Activated CD4-positive, alpha-beta T cell treated with anti-CD3 and anti-CD28 coated beads, Interleukin-2, Interleukin-4, amounts not matched to agents 100 ng/mL and 50 ng/mL, durations not matched to agents 16 hours and 8 hours (primary cell): ENCODE measurements at places on chromosomes 12 and 14.
A peak's percentile ranks its signal among the peaks of the same experiment; 100 is the strongest.

- no peak for DNase-seq
Measured at GRCh38 chr14:76250302-76250701, 98.6 kb downstream of the GPATCH2L start.

- no peak for DNase-seq
Measured at GRCh38 chr12:112573141-112573540, 154.4 kb downstream of the PTPN11 start.

DNA sequence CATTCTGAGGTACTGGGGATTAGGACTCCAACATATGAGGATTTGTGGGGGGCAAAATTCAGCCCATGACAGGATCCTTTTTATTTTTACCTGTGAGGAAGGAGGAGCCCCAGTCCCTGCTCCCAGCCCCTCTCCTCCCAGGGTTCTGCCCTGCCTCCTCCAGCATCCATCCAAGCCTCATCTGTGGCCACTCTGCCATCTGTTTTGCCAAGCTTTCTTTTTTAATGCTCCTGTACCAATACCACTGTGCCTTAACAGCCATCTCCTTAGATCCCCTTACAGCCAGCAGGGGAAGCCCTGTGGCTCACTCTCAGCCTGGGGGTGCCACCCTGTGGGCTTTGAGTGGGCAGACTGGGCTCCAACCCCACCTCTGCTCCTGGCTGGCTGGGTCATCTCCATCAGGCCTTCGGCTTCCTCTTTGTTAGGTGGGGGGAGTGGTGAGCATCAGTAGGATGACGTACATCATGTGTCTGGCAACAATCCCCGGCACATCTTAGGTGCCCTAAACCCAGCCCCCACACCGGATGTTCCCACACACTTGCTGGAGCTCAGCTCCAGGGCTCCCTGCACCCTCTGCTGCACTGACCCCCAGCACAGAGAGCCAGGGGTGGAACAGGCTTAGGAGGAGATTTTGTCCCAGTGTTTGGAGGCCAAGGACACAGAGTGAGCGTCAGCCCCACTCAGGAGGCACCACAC, 40.2 kb downstream of the CYP46A1 start:
- DNase-seq, result no peak

DNA sequence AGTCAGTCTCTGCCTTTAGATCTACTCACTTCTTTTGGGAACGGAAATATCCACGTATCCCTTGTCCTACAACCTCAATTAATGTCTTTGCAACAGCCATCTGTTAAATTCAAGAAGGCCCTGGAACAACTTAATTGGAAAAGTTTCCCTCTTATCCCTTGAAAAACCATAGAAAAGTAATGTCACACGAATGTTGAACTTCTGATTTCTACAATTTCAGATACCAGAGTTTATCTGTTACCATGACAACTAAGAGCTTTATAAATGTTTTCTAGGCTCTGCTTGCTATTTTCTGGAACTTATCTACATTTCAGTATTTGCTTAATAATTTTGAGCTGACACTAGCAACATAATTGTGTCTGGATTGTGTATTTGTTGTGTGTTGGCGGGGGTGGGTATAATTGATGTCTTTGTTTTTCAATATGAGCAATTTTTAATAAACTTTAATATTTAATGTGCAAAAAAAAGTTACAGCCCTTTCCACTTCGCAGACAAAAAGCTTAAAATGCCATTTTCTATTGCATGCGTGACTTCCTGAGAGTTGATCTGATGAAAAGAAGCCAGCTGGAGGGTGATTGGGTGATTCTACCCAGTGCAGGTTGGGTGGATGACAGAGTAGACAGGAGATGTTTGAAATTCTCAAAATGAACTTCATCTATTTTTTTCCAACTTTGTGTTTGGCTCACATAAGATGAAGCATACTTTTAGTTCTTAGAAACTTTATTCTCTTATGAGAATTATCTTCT, 11.8 kb upstream of the EDDM3A start:
- no peak for DNase-seq

GRCh38 chr12:76029982-76030340, 1.6 kb downstream of the PHLDA1 start:
- no peak for DNase-seq

- no peak for DNase-seq
Measured at GRCh38 chr14:79352076-79352630, 859.2 kb downstream of the DIO2 start.

GRCh38 chr14:22872833-22873520, 1.4 kb downstream of the LRP10 start:
- DNase-seq, result no peak

- DNase-seq, result no peak
Measured at GRCh38 chr12:107783406-107784376, 9.2 kb downstream of the ASCL4 start.

DNA sequence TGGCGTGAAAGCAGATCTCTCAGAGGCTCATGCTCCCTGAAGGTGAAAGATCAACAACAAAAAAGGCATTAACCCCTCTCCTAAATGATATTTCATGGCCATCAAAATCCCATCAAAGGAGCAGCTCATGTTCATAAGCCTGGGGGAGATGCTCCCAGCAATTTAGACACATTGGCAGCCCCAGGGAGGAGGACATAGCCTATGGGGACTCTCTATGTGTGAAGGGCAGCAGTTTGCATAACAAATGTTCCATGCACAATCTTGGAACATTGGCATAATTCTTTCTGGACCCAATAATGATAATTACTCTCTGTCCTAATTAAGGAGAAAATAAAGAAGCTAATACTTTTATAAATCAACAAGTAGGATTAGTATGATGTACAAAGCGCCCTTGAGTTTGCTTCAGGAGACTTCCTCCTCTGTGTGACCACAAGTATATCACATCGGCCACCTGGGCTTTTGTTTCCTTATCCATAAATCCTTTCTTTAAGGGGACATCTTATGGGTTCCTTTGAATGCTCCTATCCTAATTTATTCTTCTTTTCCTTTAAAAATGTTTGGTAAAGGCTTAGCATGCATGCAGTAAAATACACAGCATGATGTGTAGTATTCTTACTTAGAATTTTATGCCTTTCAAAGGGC, 161.9 kb upstream of the PLEKHG7 start:
- no peak for DNase-seq

GRCh38 chr12:10243818-10244520, 31.3 kb downstream of the GABARAPL1 start:
- peak; percentile 27 for DNase-seq

GRCh38 chr14:100393906-100394732, 71.0 kb downstream of the SLC25A47 start:
- no peak for DNase-seq
